ENCODE measurements at places on chromosomes 12 and 14. TPM values are rescaled to one million over a fixed set of nuclear protein-coding genes. Genes with fewer than 3 reads are reported as not detected.
A peak's percentile ranks its signal among the peaks of the same experiment; 100 is the strongest.

DNA sequence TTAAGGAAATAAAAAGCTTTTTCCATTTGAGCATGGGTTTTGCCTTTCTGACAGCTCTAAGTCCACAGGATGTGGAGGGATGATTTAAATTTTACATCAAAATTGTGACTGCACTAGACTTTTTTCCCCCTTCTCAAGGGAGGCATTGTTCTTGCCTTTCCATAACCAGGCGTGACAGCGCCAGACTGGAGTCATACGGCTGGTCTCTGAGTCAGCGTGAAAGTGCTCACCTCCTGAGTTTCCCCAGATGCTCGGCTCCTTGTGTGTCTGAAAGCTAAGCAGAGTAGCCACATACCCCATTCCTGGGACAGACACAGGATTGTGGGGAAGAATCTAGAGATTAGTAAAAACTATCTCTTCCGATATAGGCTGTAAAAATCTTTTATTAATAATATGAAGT lies 43.1 kb downstream of the SOX5 start:
- no peak for DNase-seq

- DNase-seq, result no peak
Observed at GRCh38 chr12:52322069-52322468, 871 bp upstream of the KRT83 start.

- DNase-seq, result no peak
Observed at GRCh38 chr14:103001651-103002396, 55.5 kb downstream of the CDC42BPB start.

DNA sequence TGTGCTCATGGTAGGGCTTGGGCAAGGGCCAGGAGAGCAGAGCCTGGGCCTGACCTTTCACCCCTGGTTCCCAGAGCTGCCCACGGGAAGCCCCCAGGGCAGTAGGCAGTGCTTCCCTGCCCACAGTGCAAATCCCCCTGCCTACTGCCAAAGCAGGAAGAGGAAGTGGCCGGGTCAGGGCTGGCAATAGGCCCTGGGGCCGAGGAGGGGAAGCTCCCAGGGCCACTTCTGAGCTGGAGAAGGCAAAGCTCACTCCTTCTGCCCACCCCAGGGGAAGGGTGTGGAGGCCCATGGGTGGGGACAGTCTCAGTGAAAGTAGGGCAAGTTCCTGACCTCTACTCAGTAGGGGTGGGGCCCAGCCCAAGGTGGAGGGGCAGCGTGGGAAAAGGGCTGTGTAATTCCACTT lies 5.4 kb upstream of the NR4A1 start:
- peak; percentile 84 for DNase-seq

DNA sequence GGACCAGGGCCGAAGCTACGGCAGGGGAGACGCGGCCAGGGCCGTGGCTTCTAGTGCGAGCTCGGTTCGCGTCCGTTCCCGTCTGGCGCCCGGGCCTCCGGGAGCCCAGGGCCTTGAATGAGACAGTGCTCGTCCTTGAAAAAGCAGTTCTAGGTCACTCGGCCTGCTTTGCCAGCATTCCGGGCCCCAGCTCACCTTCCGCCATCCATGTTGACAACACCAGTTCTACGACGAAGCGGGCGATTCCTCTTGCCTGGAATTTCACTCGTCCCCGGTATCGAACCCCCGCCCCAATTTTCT lies 4.5 kb downstream of the OR10AD1 start:
- DNase-seq, result peak; percentile 91

DNA sequence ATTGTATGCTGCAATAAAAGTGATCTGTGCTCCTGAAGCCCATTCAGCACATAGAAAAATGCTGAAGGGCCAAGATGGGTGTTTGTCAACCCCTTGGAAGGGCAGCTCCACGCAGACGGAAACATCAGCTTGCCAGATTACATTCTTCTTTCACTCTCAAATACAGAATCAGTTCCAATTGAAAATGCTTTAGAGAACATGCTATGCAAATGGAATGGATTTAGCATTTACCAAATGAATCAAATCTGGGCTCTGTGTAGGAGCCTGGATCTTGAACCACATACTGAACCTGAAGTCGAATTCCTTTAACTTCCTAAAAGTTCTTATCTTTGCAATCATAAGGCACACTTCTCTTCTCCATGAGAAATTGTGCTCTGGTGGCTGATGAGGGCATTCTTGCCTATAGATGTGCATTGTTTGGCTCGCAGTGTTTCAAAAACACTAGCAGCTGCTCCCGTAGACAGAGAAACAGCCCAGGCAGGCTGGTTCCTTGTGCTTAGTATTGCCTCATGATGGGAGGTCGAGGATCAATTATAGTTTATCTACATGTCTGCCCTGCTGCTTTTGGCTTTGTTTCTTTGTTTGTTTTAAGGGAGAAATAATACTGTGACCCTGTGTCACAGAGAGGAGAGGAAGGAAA lies 489.8 kb upstream of the FLRT2 start:
- DNase-seq, result no peak

GRCh38 chr12:57483466-57483865 lies 3.8 kb upstream of the ARHGAP9 start:
- no peak for DNase-seq

GRCh38 chr12:2011643-2012607 lies 7.7 kb upstream of the DCP1B start:
- no peak for DNase-seq

DNA sequence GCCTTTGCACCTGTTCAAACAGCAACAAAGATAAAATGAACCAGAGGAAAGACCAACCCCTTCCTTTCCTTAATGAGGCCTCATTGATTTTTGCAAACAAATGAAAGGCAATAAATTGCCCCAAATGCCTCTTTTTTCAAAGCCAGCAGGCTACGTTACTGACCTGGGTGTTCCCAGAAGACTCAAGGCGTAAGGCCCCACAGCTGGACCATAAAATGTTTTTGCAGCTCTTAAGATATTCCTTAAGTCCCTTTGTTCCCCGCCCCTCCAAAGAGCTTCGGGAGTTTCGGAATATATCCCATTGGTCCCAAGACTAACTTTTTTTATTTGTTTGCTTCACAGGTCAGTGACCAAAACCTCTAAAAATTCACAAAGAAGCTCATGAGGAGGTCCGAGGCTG lies 462.9 kb upstream of the PRICKLE1 start:
- no peak for DNase-seq

DNA sequence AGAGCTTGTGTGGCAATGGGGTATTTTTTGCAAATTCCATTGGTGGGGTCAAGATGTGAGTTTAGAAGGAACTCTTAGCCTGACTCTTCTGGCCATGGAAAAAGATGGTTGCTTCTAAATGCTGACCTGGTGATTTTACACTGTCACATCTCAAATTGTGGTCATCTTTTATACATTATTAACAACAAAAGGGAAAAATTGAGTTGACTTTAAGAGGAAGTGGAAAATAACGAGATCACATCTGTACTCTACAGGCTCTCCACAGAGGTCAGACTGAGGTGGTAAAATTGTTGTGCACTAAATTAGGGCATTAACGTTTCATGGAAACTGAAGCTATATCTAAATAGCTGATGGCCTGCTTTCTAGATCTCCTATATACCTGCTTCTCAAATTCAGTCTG lies 44.7 kb downstream of the PTPN11 start:
- DNase-seq, result no peak

DNA sequence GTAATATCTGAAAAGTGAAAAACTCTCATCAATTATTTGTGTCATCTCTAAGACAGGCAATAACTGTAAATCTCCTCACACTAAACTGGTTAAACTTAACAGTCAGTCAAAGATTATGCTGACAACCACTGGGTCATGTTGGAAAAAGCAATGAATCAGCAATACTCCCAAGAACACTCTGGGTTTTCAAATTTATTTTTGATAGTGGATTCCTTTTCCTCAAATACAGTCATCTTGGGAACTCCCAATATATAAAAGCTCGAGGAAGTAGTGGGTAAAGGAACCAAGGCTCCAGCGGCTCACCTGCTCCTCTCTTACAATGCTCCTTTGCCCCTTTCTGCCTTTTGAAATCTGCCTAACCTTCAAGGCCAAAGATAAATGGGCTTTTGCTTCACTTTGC lies 70.0 kb downstream of the ARMH4 start:
- DNase-seq, result no peak

DNA sequence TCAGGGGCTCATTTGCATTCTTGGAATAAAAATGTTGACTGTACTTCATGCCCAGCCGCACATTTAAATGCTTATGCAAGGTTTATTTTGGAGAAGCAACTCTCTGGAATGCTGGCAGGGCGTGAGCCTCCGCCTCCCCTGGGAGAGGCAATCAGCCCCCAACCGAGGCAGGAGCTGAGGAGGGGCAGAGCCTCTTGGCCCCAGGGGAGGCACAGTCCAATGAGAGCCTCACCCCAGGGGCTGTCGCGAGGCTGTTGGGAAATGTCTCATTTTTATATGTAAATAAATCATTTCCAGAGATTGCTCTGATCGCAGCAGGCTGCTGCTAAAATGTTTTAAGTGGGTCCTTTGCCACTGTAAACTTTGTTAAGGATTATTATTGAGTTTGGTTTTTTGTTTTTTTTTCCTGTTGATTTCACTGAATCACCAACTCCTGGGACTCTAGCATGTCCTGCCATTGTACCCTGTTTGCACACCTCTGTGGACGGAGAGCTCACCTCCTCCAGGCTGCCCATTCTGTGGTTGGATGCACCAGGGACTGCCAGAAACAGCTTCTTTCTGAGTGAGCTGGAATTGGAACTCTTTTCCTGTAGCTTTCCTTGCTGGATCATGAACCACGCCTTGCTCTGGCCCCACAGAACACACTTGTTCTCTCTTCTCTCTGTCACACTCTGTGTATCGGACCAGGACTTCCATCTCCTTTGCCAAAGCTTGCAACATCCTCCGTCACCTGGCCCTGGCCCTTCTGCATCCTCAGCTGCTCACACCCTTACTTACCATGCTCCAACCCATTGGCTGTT lies 46.9 kb upstream of the FAM181A start:
- DNase-seq, result peak; percentile 56

DNA sequence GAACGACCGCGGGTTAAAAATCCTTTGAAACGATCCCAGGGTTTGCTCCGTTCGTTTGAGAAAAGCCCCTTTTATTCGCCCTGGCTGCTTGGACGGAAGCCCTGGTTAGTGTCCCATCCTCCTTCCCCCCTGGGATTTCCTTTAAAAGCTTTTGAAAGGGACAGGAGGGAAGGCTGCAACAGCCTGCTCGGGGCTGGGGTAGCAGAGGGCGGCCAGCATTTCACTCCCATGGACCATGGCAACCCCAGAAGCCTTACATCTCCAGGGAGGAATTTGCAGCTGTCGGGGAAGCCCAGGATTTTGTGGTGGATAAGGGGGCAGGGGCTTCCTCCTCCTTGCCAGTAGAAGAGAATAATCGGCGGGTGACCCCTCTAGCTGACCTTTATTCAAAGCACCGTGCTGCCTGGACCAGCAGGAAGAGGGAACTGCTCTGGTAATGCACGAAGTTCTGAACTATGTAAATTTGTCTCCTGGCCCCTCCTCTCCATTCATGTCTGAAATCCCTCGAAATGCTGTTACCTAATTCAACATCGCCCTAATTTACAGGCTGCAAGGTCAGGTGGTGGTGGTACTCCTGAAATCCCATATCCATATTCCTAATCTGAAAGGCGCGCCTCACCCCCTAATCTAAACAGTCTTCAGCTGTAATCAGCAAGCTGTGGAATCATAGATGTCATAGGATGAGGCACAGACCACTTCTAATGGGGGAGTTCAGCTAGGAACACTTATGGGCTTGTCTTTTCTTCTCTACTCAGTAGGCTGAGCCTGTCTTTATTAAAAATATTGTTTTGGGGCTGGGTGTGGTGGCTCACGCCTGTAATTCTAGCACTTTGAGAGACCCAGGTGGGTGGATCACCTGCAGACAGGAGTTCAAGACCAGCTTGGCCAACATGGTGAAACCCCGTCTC lies 1.0 kb upstream of the CLIP1 start:
- DNase-seq, result peak; percentile 33

GLIPR1L1 gene
- total RNA-seq, result not detected

DPF3 gene
- 1.3 TPM for total RNA-seq

PUS7L gene
- total RNA-seq, result 7.2 TPM

C12orf60 gene
- total RNA-seq, result 0.94 TPM

RNASE7 gene
- total RNA-seq, result not detected

CFAP251 gene
- 3.1 TPM for total RNA-seq

MSI1 gene
- not detected for total RNA-seq

ACOT4 gene
- total RNA-seq, result 1.3 TPM

SPTSSA gene
- total RNA-seq, result 62.0 TPM
